ENCODE measurements at places on chromosomes 12 and 14.

- peak; percentile 77 for DNase-seq
These were observed 1.5 kb downstream of the CRACR2A start for GRCh38 chr12:3751151-3752095.

DNA sequence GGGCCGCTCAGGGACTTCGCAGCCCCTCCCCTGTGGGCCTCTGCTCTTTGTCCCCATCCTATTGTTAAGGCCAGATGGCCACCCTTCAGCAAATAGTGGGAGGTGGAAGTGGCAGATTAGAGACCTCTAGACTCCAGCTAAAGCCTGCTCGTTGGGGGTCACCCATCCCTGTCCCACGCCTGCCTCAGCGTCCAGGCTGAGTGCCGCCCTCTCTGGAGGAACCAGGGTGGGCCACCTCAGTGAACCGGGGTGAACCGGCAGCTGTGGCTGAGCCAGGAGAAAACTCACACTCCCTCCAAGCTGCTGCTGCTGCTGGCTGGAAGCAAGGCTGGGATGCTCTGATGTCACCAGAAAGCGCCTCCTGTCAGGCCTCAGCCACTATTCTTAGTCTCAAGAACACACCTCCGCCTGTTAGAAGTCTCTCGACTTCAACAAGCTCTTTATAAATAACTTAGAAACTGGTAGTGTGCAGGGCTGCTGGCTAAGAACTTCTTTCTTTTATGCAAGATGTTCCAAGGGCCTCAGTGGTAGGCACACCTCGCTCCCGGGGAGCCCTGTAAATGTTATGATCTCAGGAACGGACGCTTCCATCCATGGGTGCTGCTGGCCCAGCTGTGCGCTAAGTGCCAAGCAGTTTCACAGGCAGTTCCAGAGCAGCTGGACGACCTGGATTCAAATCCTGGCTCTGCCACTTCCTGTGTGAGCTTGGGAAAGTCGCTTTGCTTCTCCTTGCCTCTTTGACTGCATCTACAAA lies 19.8 kb upstream of the TESC start:
- peak; percentile 82 for DNase-seq

DNA sequence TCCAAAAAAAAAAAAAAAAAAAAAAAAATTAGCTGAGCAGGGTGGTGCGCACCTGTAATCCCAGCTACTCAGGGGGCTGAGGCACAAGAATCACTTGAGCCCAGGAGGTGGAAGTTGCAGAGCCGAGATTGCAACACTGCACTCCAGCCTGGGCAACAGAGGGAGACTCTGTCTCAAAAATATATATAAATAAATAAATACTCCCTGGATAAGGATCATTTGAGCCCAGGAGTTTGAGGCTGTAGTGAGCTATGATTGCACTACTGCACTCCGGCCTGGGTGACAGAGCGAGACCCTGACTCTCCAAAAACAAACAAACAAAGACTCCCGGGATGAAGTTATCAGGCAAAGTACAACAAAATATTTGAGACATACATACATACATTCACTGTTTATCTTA lies 3.3 kb upstream of the NAA25 start:
- DNase-seq, result no peak

DNA sequence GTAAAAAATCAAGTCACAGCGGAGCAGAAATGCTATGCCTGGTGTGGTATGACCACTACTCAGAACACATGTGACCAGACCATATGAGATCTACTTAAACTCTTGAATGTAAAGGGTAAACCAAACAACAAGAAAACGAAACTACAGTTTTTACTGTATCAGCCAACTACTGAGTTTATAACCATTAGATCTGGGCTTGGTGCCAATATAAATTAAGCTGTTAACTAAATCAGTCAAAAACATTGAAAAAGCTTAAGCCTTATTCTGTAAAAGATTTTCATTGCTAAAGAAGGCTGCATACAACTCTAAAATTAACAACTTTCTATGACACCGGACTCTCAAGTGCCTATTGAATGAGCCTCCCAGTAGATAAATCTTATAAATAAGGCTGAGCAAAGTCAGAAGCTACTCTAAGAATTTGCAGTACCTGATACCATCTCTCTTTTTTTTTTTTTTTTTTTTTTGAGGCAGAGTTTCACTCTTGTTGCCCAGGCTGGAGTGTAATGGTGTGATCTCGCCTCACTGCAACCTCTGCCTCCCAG lies 35.4 kb downstream of the SPTLC2 start:
- no peak for DNase-seq

GRCh38 chr14:68888883-68889282 lies 90.2 kb downstream of the ACTN1 start:
- DNase-seq, result no peak

DNA sequence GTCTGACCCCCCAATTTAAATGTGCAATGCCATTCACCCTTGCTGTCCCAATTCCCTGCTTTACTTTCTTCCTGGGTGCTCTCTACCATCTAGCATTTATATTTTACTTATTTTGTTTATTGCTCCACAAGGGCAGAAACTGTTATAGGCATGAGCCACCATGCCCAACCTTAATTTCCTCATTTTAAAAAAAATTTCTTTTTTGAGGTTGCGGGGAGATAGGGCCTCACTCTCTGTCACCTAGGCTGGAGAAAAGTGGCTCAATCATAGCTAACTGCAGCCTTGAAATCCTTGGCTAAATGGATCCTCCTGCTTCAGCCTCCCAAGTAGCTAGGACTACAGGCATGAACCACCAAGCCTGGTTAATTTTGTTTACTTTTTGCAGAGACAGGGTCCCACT lies 13.0 kb downstream of the HPD start:
- DNase-seq, result no peak

GRCh38 chr14:104725772-104726548 lies 1.9 kb downstream of the ADSS1 start:
- DNase-seq, result no peak

DNA sequence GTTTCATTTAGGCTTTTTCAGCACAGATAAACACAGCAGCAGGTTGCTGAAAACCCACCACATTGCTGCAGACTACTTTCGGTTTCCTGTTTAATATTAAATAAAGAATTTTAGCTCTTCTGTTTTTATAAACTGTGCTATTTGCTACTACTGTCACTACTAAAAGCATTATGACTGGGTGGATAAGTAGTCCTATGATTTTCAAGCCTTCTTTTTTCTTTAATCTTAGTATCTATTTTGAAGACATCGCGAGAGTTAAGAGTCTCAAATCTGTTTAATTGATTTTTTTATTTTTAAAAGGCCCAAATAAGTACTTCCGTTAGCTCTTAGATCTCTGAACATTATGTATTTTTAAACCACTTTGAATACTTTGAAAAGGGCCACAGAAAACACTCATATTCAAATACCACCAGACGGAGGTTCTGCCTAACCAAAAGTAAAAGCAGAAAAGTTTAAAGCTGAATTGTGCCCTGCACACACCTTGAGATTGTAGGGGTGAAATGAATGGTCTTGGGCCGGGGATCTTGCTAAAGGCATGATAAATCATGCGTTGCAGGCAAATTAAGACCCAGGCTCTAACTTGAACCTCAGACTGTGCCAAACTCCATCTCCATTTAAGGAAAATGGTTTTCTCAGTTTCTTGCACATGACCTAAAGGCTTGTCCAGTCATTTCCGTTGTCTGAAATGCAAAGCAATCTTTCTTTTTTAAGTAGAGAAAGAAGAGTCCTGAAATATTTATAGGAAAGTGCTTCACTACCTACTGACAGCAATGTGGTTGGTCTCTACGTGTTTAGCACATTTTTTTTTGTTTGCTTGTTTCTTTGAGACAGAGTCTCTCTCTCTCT lies 13.6 kb upstream of the FOXN3 start:
- DNase-seq, result no peak

DNA sequence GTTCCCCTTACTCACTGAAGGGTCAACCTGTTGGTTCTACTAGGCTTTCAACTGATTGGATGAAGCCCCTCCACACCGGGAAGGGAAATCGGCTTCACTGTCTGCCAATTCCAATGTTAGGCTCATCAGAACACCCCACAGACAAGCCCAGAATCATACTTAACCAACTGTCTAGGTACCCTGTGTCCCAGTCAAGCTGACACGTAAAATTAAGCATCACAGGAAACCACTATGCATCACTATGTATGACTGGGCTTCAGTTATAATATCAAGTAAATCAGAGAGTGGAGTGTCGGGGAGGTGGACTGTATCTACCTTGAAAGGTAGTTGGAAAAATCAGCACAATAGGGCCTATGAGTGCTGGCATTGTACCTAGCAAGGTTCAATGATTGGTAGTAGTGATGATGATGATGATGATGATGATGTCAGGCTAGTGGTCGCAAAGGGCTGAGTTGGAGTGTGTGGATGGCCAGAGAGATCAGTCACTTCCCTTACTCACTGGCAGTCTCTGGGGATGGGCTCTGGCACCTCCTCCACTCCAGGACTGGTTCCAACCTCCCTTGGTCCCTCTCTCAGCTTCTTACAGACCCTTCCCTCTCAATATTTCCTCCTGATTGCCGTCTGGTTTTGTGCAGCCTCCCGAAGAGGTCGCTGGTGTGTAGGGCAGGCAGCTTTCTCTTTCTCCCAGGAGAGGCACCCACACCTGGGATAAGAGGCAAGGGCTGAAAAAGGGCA lies 3.3 kb upstream of the ATG101 start:
- peak; percentile 17 for DNase-seq

DNA sequence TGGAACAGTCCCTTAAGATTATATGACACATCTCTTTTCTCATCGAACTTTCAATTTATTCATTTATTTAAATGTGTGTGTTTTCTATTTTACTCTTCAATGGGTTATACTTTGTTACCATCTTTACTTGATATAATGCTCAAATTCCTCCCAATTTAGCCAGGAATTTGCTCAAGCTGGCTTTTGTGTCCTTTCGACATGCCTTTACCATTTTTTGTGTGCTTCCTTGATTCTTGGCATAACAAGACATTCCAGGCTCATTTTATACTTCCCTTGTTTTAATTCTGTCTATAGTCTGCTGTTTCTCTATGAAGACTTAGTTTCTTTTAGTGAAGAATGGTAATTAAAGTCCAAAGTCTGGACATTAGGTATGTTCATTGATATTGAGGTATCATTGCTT lies 315.8 kb downstream of the AEBP2 start:
- no peak for DNase-seq

DNA sequence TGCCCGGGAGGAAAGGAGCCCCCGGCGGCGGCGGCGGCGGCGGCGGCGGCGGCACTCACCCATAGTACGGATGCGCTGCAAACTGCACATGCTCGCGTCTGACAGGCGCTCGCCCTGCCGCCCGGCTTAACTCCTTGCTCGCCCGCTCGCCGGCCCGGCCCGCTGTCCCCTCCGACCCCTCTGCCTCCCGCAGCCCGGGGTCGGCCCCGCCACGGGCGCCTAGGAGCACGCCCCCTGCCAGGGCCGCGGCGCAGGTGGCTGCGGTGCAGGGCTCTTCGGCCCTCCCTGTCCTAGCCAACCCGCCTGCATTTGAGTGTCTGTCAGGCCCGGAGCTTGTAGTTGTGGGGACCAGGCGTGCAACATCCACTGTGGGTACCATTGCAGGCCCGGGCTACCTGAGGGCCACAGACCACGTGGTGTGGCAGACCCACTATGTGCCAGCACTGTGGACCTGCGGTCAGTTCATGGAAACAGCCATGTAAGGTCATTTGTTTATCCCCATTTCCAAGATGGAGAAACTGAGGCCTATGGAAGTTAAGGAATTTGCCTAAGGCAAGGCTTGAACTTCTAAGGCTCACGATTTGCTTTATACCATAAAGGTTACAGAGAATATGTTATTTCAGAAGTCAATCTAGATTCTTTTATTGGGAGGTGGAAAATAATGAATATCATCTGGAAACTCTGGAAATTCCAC lies 17.6 kb upstream of the PLEKHH1 start:
- DNase-seq, result peak; percentile 35

- no peak for DNase-seq
These were observed 42.0 kb upstream of the PRICKLE1 start for GRCh38 chr12:42631513-42631912.

DNA sequence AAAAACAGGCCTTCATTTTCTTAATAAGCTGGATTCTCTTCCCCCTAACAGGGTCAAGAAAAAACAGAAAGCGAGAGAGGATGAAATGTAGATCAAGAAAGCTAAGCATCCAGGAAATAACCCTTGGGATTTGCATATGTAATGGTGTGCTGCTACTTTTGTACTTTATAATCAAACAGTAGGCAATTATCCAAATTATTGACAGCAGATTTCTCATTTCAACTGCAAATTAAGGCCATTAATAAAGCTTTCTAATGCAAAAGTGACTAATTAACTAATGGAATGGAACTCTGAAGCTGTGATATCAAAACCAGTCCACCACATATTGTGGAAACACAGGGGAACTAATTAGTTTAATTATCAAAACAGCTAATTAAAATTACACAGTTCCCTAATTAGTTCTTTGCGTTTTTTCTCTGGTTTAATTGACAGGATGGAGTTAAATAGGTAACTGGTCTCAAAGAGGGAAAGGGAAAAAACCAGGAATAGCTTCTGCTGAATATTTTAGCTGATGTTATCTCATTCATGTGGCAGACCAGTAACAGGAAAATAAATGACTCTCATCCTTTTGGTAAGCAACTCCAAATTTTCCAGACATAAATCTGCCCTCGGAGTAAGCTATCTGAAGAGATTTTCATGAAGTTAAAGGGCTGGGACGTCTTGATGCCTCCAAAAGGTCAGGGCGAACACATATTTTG lies 182.7 kb upstream of the LMO3 start:
- peak; percentile 50 for DNase-seq

DNA sequence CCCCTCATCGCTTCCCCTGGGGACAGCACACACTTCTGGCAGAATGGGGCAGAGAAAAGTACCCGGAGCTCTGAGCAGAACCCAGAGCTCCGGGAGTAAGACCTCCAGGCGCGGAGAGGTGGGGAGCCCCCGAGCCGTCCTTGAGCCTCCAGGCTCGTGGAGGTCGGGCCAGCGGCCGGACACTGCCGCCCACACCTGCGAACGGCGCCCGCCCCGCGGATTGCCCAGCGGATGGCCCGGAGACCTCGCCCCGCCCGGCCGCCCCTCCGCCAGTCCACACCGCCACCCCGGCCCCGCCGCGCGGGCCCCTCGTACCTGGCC lies 344 bp downstream of the SPTLC2 start:
- no peak for DNase-seq

- no peak for DNase-seq
These were observed 27.8 kb upstream of the BDKRB2 start for GRCh38 chr14:96176811-96177211.

DNA sequence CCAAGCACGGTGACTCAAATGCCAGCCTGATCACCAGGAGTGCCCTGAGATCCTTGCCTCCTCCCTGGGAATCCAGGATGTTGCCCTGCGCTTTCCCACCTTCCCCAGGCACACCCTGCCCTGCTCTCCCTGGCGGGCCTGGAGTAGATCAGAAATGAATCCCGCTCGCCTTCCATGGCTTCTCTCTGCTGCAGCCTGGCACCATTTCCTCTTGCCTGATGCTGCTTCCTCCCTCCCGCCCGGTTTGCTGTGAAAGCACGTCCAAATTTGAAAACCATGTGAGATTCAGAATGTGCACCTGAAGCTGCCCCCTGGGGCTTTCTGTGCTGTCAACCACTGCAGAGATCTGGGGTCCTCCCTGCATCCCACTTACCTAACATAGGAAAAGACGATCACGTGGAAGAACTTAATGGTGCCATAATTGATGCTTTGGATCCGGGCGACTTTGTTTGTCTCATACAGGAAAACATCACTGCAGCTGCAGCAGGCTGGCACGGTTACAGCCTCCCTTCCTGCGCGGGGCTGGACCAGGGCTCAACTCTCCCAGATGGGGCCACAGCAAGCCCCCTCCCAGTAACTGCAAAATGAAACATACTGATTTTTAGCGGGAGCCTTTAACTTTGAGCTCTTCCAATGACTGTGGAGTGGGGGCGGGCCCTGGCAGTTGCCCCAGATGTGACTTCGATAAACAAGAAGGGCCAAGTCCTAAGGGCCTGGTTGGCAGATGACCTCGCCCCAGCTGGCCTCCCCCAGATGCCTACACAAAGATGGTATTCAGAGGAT lies 24.9 kb upstream of the C12orf76 start:
- no peak for DNase-seq
